ENCODE measurements at places on chromosomes 16 and 17. TPM values are rescaled to one million over a fixed set of nuclear protein-coding genes. Genes with fewer than 3 reads are reported as not detected.

Gene WNT3
- total RNA-seq = 0.72 TPM

Gene ABCC11
- total RNA-seq = under 0.01 TPM

Gene ZNF624
- 3.8 TPM for total RNA-seq

Gene MYH2
- not detected for total RNA-seq

Gene AIPL1
- total RNA-seq = not detected

Gene TOM1L1
- 20.1 TPM for total RNA-seq

Gene MFAP4
- total RNA-seq = 5.0 TPM

DNA sequence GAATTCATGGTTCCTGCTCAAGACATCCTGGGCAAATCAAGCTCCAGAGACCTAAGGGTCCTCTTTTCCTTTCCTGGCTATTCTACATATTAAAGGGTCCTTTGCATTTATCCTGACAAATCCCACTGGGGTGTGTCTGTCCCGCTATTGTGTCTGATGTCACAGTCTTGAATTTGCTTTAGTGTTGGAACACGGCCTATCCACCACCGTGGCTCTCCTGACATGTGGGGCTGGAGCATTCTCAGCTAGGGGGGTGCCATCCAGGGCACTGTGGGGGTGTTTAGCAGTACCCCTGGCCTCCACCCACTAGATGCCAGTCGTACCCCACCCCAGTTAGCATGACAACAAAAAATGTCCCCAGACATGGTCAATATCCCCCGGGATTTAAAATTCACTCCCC lies 92.9 kb downstream of the IRF8 start:
- no peak for DNase-seq

DNA sequence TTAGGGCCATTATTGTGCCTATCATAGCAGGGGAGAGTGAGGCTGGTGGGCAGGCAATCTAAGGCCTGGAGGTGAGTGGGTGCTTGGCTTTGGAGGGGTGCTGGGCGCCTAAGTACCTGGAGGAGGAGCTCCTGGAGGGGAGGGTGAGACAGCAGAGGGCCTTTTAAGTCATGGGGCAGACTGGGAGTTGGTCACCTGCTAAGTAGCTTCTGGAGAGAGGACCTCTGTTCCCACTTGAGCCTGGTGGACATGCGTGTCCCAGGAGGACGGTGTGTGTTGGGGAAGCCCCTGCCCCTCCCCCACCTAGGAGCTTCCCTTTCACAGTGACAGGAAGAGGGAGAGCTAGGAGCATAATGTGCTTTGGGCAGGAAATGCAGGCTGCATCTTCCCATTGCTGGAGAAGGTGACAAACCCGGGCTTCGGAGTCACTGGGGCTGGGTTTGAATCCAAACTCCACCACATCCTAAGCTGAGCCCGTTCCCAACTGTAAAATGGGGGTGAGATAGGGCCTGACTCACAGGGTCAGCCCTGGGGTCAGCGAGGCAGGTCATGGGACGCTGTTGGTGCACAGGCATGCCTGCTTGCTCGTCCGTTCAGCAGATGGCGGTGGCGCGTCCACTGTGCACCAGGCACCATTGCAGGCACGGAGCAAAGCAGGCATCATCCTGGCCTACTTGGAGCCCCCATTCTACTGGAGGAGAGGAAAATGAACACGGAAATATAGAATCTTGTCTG lies 37.9 kb downstream of the CMIP start:
- DNase-seq = no peak

GRCh38 chr16:89201439-89202377 lies 1.4 kb upstream of the SLC22A31 start:
- peak; percentile 66 for DNase-seq

GRCh38 chr16:74666425-74667254 lies at the start of gene RFWD3:
TSS of gene RFWD3 (minus strand) at chr16:74666877. CDS start at chr16:74661449, 5,428 bp downstream.
- DNase-seq = peak; percentile 99

DNA sequence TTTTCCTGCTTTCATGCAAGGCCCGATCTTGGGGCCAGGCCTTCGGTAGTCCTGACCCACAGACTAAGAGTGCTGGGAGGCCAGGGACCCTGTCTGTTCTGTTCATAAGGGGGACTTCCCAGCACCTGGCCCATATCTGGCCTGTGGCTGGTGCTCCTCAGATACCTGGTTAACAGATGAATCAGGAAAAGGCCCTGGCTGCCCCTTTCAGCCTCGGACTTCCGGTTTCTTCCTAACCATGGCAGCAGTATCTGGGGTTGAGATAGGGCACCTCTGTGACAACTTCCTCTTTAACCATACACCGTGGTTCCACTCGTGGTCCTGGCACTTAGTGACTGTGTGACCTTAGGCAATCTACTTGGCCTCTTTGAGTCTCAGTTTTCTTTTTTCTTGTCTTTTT lies 18.4 kb downstream of the PLCG2 start:
- DNase-seq = no peak

GRCh38 chr16:65263896-65264295 lies 142.0 kb upstream of the CDH11 start:
- DNase-seq = no peak

GRCh38 chr17:1975573-1975972 lies 49.6 kb downstream of the RTN4RL1 start:
- DNase-seq = no peak

GRCh38 chr16:81537721-81538561 lies 93.3 kb downstream of the CMIP start:
- DNase-seq = no peak

DNA sequence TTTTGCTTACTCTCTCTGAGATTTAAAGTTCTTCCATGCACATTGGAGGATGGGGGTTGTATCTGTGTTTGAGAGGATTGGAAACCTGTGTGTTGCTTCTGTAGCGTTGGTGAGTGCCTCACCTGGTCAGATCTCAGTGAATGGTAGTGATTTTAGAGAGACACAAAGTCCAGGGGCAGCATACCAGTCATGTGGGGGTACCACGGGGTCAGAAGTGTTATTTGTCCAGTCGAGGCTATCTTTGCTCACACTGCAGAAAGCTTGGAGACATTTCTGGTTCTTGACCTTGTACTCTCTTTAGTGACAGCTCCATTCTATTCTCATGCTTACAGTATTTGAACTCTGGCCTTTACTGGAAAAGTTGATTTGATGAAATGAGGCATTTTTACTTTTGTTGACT lies 23.7 kb downstream of the PRKAR1A start:
- no peak for DNase-seq

DNA sequence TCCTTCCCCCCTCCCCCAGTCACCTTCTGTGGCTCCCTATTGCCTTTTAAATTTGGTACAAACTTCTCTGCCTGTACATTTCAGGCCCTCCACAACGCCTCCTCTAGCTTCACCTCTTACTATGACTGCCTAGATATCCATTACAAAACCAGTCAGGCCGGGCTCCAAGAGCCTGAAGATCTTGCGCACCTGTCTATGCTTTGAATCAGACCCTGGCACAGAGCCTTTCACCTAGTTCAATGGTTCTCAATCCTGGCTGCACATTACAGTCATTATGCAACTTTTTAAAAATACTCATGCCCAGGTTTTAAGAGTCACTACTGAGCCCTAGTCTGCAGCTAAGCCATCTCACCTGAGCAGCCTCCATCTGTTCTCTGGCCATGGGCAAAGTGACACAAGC lies 1.6 kb upstream of the GAS7 start:
- DNase-seq = no peak

DNA sequence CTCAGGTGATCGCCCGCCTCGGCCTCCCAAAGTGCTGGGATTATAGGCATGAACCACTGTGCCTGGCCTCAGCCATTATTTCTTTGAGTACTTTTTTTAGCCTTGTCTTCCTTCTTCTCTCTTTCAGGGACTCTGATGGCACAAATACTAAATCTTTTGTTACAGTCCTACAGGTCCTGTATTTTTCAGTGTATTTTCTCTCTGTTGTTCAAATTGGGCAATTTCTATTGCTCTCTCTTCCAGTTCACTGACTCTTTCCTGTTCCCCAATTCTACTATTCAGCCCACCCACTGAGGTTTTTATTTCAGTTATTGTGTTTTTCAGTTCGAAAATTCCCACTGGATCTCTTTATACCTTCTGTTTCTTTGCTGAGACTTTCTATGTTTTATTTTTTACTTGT lies 7.5 kb upstream of the DOK4 start:
- no peak for DNase-seq

DNA sequence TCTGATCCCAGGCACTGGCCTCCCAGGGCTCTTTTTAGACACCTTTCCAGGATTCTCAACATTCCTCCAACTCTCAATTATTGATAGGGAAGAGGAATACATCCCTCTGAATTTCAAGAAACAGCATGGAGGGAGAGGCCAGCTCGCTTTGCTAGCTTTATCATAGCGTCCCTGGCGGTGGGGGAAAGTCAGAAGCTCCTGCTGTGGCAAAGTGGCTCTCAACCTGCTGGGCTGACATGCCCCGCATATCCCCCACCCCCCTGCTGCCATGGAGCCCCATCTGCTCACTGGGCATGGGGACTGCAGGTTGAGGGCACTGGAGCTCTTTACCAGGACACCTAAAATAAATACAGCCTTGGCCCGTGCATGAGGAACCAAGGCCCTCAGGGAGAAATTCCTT lies 140.3 kb downstream of the SLC39A11 start:
- no peak for DNase-seq

GRCh38 chr17:69525920-69526841 lies 111.7 kb downstream of the MAP2K6 start:
- DNase-seq = peak; percentile 71

- DNase-seq = peak; percentile 26
Measured at GRCh38 chr17:3039736-3040135, 23.7 kb downstream of the OR1D5 start.

GRCh38 chr16:1560866-1561265 lies 27.4 kb downstream of the TMEM204 start:
- no peak for DNase-seq

GRCh38 chr17:9259419-9259818 lies 238.1 kb downstream of the NTN1 start:
- DNase-seq = no peak

GRCh38 chr16:6193718-6194117 lies 1096.1 kb upstream of the EEF2KMT start:
- DNase-seq = no peak

GRCh38 chr17:45883063-45883462 lies 11.3 kb upstream of the MAPT start:
- no peak for DNase-seq

DNA sequence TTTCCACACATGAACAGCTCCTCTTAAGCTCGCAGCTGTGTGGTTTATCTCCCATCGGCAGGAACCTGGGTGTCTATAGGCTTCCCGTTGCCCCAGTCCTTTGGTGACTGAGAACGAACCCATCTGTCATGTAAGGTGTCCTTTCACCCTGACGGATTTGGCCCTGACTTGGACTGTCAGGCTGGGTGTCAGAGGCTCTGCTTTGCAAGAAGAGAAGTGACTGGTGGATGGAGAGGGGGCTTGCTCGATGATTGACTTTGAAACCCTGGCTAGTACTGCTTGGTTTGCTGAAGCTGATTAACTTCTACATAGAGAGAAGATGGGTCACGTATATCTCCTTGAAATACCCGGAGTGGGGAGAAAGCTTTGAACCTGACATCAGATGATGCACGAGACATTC lies 42.9 kb downstream of the COX4I1 start:
- DNase-seq = no peak

DNA sequence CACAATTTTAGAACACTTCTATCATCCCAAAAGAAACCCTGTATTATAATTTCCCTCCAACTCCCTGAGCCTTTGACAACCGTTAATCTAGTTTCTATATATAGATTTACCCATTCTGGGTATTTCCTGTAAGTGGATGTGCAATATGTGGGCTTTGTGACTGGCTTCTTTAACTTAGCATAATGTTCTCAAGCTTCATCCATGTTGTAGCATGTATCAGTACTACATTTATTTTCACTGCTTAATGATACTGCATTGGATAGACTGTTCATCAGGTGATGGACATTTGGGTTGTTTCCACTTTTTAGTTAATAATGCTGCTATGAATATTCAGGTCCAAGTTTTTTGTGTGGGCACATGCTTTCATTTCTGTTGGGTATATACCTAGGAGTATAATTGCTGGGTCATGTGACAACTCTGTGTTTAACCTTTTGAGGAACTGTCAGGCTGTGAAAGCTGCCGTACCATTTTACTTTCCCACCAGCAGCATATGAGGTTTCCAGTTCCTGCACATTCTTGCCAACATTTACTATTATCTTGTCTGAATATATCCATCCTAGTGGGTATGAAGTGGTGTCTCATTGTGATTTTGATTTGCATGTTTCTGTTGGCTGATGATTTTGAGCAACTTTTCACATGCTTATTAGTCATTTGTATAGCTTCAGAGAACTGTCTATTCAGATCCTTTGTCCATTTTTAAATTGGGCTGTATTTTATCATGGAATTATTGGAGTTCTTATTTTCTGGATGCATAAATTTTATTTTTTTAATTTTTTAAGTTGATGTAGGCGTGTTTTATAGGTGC lies 16.4 kb downstream of the REXO5 start:
- DNase-seq = no peak

GRCh38 chr16:76705892-76706291 lies 428.7 kb downstream of the CNTNAP4 start:
- no peak for DNase-seq

All from IMR-90 (cell line).